ENCODE measurements at places on chromosomes 7 and 10.

GRCh38 chr10:3077940-3078630 lies 10.7 kb downstream of the PFKP start:
- DNase-seq: no peak

DNA sequence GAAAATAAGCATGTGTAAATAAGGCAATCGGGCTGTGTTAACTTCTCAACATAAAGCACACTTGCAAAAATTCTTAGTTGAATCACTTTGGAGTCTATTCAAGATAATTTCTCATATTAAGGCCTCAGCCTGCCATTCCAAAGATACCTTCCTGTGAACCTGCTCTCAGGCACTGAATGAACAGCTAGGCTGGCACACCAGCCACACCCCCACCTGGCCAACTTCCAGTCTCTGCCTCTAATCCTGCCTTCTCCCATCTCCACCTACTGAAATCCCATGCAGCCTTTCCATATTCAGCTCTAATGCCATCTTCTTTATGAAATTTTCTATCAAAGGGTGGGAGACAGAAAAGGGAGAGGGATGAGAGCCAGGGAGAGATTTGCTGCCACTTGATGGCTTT lies 17.1 kb upstream of the MACROH2A2 start:
- DNase-seq: no peak

DNA sequence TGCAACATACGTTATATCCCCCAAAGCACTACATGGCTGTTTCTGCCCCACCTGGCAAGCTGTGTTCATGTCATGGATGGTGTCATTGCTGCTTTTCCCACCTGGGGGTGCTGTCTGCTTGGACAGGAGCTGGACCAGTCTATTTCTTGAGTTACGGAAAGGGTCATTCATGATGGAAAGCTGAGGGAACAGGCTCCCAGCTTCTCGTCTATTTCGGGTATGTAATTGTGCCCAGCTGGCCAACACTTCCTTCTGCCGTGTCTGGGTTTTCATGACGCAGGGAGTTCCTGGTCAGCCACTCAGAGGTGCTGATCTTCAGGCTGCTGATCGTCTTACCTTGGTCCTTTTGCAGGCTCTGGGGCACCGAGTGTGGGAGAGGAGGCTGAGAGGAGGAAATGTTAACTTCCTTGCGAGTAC lies 8.6 kb downstream of the BTBD16 start:
- no peak for DNase-seq

DNA sequence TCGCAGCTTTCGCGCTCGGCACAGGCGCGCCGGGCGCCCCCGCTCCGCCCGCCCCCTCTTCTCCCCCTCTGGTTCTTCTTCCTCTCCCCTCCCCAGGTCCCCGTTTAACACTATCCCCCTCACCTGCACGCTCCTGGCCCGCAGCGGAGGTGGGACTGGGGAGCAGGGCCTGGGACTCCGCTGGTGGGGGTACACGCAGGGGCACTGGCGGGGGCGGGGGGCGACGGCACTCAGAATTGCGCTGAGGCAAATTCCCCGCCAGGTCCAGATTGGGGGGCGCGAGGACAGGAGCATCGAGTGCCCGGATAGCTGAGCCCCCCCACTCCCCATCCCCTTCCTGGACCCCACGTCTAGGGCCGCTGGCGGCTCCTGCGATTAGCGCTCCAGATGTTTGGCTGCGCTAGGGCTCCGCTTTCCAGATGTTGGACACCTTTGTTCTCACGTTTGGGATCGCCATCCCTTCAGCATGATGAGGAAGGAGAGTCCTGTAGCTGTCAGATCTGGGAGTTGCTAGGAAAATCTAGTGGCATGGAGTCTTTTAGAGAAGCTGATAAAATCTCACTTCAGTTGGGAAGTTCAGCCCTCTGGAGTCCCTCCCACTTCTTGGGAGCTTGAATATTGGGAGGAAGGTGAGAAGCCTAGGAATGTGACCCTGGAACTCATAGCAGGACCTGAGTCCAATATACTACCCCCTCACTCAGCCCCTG lies 31.4 kb upstream of the PAX2 start:
- no peak for DNase-seq

DNA sequence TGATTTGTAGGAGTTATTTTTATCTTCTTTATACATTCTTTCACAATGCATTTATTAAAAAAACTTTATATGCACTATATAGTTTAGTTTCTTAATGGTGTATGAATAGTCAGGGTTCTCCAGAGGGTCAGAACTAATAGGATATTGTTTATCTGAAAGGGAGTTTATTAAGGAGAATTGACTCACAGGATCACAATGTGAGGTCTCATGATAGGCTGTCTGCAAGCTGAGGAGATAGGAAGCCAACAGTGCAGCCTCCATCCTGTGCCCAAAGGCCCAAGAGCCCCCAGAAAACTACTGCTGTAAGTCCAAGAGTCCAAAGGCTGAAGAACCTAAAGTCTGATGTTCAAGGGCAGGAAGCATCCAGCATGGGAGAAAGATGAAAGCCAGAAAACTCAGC lies 192.8 kb upstream of the AHR start:
- no peak for DNase-seq

DNA sequence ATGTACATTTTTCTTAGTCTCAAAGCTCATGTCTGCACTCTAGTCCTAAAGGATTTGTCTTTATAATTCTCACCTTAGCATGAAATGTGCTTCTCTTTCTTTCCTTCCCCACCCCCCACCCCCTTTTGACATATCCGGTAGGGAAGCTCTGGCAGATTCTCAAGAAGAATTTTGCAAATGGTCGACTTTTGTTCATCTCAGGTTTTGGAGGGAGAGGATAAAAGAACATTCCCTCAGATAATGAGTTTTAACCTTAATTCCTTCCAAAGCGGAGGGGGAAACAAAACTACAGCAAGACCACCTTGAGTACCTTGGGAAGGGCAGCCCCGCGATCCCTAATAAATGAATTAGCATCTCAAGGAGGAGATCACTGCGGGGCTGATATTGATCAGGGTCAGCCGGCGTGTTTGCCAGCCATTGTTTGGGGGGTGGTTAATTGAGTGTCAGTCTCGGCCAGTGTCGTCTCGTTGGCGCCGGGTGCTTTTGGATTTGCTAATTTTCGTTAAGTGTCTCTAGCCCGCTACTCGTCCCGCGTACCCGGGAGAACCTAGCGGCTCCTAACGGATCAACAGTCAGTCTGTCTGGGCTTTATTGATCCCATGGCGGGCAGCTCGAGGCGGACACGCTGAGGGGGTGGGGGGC lies 874 bp upstream of the BAMBI start:
- DNase-seq: no peak

- DNase-seq: no peak
Observed at GRCh38 chr7:70389531-70390151, 742.3 kb upstream of the GALNT17 start.

- DNase-seq: no peak
Observed at GRCh38 chr7:45978010-45978681, 57.1 kb upstream of the IGFBP3 start.

DNA sequence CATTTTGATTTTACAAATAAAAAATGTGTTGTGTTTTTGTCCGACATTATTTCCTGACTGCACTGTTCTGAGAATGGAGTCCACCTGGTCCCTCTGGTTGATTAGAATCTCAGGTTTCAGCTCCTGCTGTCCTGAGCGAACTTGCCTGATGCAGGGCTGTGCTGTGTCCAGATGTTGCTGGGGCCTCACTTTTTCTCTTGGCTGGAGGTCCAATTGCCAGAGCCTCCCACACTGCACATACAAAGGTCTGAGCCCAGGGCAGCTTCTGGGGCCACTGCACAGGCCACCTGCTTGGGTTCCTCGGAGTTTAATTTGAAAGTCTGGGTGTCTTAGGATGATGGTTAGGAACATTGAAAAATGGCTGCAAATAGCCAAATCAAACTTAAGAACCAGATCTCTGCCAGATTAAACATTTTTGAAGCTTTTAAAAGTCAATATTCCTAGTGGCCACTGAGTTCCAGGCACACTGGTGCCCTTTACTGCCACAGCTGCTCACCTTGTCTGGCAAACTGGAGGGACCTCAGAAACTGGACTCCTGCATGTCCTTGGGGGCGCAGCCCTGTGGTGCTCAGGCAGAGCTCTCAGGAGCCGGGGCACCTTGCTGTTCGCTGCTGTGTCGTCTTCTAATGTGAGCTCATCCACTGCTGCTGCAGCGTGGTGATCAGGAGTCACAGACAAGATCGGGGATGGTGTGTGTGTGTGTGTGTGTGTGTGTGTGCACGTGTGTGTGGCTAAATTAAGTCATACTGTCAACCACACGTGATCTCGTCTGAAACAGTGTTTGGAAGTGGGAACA lies 75.0 kb downstream of the WDR37 start:
- DNase-seq: no peak

DNA sequence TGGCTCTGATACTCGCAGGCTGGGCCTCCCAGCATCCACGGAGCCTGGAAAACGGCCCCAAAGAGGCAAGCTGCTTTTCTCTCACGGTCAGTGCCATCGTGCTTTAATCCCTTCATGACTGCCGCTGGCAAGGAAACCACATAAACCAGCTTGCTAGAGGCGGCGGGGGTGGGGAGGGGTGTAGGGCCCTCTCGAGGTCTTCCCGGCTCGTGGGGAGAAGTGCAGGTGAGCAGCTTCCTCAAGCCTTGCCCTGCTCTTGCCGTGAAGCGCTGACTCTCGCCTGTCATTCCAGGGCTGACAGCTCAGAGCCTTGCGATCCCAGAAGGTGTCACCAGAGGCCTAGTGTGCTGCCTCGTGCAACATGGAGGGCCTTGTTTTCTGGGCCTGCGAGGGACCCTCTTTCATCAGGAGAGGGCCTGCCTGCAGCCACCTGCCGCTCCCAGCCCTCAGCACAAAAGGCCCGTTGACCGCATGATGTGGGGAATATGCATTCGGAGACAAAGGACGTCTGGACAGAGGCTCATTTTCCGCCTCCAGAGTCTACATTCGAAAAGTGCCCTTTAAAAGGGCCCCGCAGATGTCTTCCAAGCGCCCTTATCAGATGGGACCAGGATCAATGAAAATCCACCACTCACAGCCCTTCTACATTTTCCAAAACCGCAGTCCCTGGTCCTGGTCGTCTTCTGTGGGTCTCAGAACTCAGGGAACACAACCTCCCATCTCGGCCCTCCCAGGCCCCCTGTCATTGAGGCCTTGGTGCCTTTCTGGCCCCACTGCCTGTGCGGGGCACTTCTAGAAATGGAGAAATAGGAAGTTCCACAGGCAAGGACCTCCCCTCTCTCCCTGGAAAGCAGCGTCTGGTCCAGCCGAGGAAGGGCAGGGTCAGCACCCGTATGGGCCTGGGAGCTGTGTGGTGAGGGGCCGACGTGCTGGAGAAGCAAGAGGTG lies 58.7 kb downstream of the ZRANB1 start:
- DNase-seq: no peak

DNA sequence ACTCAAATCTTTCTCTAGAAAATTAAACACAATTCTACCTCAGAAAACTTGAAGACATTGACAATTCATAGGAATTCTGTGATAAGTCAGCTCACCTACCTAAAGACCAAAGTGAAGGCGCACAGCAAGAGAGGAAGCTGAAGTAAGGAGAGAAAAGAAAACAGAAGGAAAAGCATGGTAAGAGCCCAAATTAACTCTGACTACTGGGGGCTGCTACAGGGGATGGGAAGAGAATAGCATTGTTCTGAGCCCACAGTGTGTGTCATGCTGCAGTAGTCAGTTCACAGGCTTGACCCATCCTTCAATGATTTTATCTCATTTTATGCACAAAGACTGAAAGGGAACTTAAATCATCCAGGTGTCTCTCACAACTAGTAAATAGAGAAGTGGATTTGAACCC lies 111.3 kb downstream of the PTEN start:
- DNase-seq: no peak

Data from activated naive CD4-positive, alpha-beta T cell (primary cell).